ENCODE measurements at places on chromosomes 12 and 14.

DNA sequence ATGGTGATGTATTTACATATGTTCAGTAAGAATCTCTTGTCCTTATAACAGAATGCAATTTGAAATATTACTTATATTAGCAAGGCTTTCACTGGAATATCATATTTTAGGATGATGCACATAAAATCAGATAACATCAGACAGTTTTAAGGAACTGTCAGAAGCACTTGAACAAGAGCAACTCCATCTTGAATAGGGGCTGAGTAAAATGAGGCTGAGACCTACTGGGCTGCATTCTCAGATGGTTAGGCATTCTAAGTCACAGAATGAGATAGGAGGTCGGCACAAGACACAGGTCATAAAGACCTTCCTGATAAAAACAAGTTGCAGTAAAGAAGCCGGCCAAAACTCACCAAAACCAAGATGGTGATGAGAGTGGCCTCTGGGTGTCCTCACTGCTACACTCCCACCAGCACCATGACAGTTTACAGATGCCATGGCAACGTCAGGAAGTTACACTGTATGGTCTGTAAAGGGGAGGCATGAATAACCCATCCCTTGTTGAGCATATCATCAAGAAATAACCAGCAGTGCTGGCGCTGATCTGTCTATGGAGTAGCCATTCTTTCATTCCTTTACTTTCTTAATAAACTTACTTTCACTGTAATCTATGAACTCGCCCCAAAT lies 27.6 kb upstream of the ETV6 start:
- peak; percentile 34 for DNase-seq

- no peak for DNase-seq
Observed at GRCh38 chr14:105148604-105149145, 19.9 kb downstream of the JAG2 start.

DNA sequence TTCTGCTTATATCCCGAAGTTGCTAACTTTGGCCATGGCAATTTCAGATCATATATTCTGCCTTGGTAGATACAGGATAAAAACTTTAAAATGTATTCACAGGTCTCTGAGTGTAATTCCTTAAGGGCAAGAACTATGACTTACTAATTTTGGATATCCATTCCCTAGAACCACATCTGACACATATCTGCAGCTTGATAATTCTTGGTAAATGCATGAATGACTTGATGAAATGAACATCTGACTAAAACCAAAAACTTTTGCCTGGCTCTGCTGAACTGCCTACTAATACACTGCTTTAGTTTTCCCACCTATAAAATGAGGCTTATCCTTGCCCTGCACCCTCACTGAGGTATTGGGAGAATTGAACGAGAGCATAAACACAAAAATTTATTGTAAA lies 32.2 kb downstream of the SLC25A21 start:
- DNase-seq: no peak

- no peak for DNase-seq
Observed at GRCh38 chr14:95386536-95387095, 66.9 kb upstream of the CLMN start.

DNA sequence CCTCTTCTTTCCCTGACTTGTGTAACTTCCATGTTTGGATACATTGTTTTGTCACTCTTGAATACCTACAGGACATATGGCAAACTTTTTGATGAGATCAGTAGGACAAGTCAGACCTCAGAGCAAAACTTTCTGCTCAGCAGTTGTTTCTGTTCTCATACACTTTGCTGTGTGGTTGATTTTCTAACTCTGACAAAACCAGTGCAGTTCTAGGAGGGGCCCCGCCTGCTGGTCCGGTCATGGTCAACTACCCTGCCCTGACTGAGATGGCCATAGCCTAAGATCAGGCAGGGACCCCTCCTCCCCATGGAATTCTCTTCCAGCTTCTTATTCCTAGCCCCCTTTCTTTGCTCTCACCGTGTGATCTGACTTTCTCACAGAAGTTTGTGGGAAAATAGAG lies 92.8 kb downstream of the OTOGL start:
- DNase-seq: no peak

- no peak for DNase-seq
Observed at GRCh38 chr12:50751948-50752721, 11.8 kb upstream of the ATF1 start.

DNA sequence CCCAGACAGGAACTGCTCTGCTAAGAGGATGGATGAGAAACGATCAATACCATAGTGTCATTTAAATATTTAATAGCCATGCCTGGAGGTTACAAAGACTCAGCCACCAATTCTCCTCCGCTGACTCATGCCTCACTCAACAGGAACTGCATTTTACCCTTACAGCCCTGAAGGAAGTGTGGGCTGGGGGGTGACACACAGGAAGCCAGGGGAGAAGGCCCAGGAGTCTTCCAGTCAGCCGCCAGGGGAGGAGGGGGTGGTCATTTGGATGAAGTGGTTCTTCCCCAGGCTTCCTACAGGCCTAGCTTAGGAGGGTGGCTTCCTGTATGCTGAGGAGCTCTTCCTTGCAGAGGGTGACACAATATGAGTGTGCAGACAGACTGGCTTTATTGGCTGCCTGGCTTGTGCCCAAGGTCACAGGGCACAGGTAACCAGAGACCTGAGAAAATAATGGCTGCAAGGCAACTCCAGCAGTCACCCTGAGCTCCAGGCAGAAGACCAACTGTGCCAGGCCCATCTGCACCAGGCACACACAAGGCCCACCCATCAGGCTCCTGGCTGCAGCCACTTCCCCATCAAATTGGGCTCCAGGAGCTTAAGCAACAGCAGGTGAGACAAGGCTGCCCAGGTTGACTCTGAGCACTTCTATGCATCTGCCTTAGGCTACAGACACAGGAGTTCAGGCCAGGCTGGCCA lies 30.6 kb upstream of the RPLP0 start:
- DNase-seq: no peak

DNA sequence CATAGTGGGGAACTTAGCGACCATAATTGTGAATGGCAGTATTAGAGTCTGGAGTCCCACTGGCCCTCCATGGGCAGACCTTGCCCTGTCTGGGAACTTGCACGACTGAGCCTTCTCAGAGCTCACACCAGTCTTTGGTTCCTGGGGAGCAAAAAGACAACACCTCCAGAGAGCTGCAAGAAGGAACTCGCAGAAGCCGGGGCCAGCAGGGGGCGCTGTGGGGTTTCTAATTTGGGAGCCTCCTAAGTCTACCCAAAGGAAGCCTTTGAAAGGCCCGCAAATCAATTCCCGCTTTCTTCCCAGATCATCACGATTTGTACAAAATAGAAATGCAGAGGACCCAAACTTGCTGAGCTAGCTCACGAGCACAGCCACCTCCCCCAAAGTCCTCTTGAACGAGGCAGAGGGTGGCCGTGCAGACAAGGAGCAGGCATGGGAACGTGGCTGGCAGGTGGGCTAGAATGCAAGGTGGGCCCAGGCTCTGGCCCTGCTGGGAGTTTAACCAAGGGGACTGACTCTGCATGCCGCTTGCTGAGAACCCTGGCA lies 46.3 kb upstream of the FBXO21 start:
- DNase-seq: peak; percentile 59

- no peak for DNase-seq
Observed at GRCh38 chr14:53278602-53279506, 125.7 kb upstream of the DDHD1 start.

DNA sequence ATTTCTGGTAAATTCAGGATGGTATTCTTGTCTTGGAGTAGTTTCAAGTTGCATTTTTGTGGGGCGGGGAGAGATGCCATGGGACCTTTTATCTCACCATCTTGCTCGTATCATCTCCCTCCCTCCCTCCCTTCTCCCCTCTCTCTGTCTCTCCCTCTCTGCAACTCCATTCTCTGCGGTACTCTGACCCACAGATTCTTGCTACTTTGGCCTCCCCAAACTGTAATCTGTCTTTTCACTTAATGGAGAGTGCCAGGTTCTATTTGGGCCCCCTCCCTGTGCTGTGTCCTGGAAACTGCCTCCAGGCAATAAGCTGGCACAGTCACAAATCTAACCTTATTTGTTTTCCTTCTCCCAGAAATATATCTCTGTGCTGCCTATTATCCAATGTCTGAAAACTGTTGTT lies 175.2 kb downstream of the PAWR start:
- no peak for DNase-seq

- peak; percentile 5 for DNase-seq
Observed at GRCh38 chr12:77493302-77494168, 337.2 kb upstream of the NAV3 start.

DNA sequence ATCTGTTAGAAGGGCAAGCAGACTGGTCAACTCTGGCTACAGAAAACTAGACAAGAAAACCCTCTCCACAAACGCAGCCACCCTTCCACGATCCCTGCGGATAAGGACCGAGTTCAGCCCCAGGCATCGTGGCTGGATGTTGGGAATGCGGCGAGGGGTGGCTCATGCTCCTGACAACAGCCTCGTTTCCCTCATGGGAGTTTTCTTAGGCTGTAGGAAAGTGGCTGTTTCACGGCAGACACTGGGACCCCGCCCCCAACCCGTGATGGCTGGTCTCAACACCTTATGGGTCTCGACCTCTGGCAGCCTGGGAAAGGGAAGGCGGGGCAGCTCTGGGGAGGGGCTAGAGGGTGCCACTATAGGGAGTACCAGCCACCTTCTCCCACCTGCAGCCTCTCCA lies 123.3 kb downstream of the RFLNA start:
- no peak for DNase-seq

DNA sequence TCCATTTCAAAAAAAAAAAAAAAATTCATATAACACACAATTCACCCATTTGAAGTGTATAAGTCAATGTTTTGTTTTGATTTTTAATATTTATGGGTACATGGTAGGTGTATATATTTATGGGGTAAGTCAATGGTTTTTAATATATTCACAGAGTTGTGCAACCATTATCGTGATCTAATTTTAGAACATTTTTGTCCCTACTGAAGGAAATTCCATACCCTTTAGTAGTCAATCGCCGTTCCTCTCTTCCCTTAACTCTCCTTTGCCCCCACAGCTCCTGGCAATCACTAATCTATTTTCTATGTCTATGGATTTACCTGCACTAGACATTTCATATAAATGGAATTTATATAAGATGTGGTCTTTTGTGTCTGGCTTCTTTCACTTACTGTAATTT lies 92.8 kb downstream of the TRAFD1 start:
- DNase-seq: no peak

DNA sequence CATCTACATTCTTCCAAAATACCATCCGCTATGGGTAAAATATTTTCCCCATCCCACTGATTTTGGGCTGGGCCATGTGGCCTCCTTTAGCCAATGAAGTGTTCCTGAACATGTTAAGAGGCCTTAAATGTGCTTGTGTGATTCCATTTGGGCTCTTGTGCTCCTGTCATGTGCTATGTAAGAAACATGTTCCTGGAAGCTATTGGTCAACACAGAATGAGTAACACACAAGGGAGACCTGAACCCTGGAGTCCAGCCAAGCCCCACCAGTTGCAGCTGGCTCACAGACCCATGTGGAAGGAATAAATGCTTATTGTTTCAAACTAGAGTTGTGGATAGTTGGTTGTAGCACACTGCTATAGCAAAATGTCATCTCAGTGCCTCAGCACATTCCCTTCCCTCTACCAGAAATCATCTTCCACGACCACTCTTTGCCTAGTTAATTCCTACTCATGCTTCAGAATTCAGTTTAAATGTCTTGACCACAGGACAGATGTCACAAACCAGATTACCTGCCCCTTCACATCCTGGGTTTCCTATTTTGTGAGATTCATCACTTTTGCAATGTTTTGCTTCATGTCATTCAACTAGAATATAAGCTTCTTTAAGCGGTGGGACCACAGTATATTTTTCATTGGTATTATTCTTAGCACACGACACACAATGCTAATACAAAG lies 217.3 kb upstream of the EEA1 start:
- DNase-seq: no peak

- DNase-seq: no peak
Observed at GRCh38 chr12:117412465-117413188, 51.2 kb upstream of the NOS1 start.

DNA sequence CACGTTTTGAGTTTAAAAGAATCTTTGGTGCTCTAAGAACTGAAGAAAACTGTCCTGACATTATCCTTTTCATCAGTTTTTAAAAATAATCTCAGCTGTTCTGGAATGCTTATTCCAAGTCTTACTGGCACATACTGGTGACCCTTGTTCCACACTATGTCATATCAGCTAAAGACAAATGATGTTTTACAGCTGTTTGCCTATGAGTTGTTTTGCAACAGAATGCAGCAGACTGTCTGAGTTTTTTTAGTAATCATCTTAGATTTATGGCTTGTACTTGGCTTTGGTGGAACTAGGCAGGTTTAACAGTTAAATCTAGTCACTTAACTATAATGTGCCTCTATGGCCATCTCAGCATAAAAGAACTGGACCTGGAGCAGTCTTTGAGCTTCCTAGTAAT lies 91.6 kb upstream of the GRIN2B start:
- no peak for DNase-seq

- DNase-seq: no peak
Observed at GRCh38 chr12:11891754-11892386, 178.9 kb upstream of the BCL2L14 start.

DNA sequence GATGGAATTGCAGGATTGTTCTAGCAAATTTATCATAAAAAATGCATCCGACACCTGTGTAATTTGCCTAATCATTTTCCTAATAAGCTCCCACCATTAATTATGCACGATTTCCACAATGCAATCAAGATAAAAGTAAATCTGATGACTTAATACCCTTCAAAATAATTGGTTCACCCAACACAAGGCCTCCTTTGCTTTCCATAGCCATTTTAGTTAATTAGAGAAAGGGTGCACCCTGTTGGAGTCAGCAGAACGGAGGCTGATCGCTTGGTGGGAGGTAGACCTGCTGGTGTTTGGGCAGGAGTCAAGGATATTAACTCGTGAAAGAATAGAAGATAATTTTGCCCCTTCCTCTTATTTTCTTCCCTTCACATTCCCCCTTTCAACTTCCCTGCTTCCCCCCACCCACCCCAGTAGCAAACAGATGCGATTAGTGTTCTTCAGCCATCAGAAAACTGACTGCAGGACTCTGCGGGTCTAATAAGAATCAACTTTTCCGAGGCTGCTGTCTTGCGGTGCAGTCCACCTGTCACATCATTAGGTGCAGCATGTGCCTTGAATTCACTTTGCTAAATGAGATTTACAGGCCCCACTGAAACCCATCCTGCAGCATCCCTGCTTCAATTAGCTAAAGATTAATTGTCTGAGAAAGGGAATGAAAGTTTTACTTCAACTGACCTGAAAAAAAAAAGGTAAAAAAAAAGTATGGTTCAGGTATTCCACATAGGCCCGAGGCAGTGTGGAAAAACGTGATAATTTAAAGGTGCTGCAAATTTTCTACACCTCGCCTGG lies 553.7 kb upstream of the LMO3 start:
- no peak for DNase-seq

GRCh38 chr14:74474376-74474775 lies 18.7 kb downstream of the NPC2 start:
- DNase-seq: no peak

- DNase-seq: no peak
Observed at GRCh38 chr12:5194306-5194705, 150.6 kb downstream of the KCNA5 start.

- DNase-seq: peak; percentile 31
Observed at GRCh38 chr12:52903285-52903854, 1.5 kb downstream of the KRT8 start.

DNA sequence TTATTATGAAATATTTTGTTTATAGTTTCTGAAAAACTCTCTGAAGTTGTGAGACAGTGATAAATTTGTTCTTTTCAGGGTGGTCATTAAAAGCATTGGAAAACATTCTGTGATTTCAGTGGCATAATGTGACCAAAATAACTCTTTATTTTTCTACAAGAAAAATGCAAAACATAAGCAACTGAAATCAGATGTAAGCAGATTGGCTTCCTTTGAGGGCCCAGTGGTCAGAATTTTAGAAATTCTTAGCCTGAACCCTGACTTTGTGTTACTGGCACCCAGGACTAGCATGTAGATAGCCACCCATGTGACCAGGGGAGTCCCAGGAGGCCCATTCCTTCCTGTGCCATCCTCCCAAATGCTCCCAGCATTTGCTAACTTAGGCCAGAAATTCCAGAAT lies 145.6 kb upstream of the SLC38A2 start:
- DNase-seq: no peak

Data from pons (tissue), 1 donor.